NCI-H2227 treated with DMSO at 0.1 percent for 48 hours (cell line): ENCODE measurements at places on chromosomes 13 and 19.

- DNase-seq, result no peak
These were observed 187.6 kb upstream of the RNF113B start for GRCh38 chr13:98364647-98365046.

DNA sequence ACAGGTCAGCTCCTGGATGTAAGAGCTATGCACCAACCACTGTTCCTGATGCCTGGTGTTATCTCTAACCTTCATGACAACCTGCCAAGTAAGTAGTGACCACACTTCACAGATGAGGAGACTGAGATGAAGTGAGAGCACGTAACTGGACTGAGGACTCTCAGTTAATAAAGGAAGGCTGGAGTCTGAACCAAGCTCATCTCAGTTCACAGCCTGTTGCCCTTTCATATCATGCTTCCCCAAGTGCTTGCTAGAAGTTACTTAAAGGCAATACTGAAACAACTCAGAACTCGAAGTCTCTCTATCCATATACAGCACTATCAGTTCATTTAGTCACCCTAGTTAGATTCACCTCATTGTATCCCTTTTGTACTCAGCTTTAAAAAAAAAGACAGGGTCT lies 119.7 kb downstream of the ABCC4 start:
- DNase-seq, result no peak

GRCh38 chr13:40456979-40457553 lies 209.4 kb downstream of the FOXO1 start:
- no peak for DNase-seq

GRCh38 chr13:33109801-33110200 lies 93.6 kb downstream of the KL start:
- no peak for DNase-seq

DNA sequence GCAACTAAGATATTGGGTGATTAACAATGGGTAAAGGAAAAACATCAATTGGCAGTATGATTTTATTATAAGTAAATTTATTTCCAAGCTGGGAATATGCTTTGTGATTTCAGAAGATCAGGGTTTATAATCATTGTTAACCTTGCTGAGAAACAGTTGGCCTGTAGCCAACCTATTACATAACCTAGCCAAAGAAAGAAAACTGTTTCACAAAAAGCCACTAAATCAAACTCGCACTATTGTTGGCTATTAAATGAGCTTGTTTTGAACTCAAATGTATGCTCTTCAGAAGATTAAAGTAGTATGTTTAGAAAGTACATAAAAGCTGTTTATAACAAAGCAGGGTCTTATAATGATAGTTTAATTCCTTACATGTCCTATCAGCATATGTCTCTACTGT lies 151.7 kb downstream of the LHFPL6 start:
- DNase-seq, result no peak

GRCh38 chr19:6099033-6099432 lies 11.3 kb downstream of the RFX2 start:
- no peak for DNase-seq

- DNase-seq, result no peak
These were observed 27.4 kb upstream of the ZNF83 start for GRCh38 chr19:52665529-52665928.

- no peak for DNase-seq
These were observed 15.4 kb downstream of the CERS4 start for GRCh38 chr19:8224394-8225145.

DNA sequence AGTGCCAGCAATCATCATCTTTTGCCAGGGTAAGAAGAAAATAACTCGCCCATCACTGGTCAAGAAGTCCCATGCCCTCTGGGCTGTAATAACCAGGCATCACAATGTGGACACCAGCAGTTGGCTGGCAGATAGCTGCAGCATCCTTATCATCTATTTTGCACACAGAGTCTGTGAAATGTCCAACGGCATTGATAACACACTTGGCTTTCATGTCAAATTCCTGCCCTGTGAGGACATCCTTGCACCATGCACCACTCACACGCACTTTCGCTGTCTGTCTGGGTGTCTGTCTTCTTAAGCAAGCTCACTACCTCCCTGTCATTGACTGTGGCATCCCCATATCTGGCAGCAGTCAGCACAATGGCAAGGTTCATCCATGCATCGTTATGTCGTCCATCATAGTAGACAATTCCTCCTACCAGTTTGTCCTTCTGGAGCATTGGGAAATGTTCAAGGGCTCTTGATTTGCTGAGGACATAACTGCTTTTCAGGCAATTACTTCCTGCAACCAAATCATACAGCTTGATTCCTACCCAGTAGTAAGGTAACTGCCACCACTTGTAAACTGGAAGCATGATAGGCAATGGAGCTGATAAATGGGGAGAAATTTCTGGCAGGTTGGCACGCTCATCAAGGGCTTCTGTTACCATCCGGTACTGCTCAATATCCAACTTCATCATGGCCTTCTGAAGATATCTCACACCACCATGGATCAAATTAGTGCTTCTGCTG lies 6.8 kb upstream of the ZSCAN5A start:
- no peak for DNase-seq

DNA sequence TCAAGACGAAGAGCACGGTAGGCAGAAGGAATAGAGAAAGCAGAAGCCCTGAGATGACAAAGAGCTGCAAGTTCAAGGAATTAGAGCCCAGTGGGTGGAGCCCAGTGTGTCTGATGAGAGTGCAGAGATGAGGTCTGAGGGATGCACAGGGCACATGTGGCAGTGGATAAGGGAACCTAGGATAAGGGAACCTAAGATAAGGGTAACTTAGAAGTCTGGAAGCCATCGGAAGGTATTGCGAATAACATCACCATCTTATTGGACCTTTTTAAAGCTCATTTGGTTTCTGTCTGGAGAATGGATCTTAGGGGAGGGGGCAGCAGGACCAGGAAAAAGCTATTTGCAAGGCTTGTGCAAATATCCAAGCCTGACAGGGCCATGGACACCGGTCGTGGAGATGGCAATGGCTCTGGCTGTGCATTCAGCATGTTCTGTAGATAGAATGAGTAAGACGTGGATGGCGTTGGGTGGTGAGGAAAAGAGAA lies 1.3 kb downstream of the FPR3 start:
- DNase-seq, result no peak

- DNase-seq, result no peak
These were observed 36.8 kb downstream of the RBM26 start for GRCh38 chr13:79369226-79369625.

DNA sequence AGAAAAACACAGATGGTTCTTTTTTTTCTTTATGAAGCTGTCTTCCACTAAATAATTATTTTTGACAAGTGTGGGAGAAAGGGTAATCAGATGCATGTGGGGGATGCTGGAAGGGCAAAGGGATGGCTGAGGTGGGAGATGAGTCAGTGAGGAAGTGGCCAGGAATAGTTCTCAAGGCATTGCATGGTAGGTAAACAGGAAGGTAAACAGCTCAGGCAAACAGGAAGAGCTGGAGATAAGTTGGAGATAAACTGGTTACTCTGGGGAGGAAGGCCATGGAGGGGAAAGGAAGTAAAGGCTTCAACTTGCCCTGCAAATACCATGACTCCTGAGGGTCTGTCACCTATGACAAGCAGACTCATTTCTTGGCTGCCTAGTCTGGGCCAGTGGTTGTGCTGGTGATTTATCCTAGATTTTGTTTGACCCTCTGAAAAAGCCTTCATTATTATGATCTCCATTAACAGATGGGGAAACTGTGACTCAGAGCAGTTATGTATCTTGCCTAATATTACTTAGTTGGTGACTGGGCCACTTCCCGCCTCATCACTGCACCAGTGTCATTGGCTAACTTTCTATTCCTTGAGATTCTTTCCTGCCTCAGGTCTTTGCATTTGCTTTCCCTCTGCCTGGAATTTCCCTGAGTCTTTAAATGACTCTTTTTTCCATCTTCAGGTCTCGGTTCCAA lies 17.1 kb downstream of the ACTL9 start:
- DNase-seq, result no peak
